Mammary epithelial cell (primary cell): ENCODE measurements at places on chromosomes 16 and 17. TPM values are rescaled to one million over a fixed set of nuclear protein-coding genes. Genes with fewer than 3 reads are reported as not detected.
A peak's percentile ranks its signal among the peaks of the same experiment; 100 is the strongest.

DNA sequence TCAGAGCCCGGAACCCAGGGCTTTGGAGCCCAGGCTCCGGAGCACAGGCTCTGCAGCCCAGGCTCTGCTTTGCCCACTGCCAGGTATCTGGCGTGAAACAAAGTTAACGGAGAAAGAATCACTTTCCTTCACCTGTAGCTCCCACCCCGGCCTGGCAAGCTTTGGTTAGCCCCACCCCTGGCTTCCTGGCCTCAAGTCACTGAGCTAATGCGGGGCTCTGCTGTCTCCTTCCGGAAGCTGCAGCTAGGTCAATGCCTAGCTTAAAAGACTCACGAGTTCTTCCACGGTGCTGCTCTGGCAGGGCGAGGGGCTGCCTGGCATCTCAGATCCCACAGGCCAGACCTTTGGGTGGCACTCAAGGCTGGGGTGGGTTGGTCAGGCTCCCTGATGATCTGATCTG, 21.1 kb upstream of the SPPL2C start:
- DNase-seq = no peak

- DNase-seq = no peak
Measured at GRCh38 chr16:58154345-58154744, 25.2 kb upstream of the CFAP20 start.

GRCh38 chr16:89135166-89135565, 36.4 kb upstream of the CDH15 start:
- DNase-seq = no peak

GRCh38 chr17:11499881-11500280, 98.4 kb upstream of the DNAH9 start:
- no peak for DNase-seq

DNA sequence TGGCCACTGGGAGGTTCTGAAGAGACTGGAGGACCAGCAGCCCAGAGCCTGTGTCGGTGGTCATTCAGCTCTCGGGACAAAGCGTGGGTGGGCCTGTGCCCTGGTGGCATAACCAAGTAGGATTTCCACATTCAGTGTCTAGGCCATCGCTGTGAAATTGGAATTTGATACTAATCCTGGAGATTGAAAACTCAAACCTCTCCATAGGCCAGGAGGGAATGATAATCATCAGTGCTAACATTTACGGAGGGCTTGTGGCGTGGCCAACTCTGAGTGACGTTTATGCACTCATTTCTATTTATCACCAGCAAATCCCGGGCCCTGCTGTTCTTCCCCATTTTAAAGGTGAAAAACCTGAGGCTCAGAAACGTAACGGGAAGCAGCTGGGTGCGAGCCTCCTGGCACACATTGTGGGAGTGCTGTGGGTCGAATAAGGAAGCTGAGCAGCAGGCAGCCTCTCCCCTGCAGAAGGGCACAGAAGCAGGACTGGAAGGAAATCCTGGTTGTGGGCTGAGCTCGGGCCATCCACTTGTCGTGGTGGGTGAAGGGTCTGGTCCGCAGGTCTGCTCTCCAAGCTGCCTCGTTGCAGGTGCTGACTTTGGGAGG, 33.1 kb downstream of the RAI1 start:
- no peak for DNase-seq

DNA sequence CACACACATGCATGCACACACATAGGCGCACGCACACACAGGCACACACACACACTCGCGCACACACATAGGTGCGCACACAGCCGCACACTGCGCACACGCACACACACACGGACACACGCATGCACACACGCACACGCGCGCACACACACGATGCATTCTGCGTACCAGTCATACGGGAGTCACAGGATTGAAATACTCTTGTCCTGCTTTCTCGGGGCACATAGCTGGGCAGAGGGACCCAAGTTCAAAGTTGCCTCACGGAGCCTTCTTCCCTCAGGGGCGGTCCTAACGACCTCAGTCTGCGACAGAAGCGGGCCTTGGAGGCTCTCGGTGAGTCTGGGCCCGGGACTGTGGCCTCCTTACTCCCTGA, 56.0 kb downstream of the MRM1 start:
- no peak for DNase-seq

- DNase-seq = peak; percentile 17
Measured at GRCh38 chr17:42221886-42222745, 27.8 kb upstream of the GHDC start.

DNA sequence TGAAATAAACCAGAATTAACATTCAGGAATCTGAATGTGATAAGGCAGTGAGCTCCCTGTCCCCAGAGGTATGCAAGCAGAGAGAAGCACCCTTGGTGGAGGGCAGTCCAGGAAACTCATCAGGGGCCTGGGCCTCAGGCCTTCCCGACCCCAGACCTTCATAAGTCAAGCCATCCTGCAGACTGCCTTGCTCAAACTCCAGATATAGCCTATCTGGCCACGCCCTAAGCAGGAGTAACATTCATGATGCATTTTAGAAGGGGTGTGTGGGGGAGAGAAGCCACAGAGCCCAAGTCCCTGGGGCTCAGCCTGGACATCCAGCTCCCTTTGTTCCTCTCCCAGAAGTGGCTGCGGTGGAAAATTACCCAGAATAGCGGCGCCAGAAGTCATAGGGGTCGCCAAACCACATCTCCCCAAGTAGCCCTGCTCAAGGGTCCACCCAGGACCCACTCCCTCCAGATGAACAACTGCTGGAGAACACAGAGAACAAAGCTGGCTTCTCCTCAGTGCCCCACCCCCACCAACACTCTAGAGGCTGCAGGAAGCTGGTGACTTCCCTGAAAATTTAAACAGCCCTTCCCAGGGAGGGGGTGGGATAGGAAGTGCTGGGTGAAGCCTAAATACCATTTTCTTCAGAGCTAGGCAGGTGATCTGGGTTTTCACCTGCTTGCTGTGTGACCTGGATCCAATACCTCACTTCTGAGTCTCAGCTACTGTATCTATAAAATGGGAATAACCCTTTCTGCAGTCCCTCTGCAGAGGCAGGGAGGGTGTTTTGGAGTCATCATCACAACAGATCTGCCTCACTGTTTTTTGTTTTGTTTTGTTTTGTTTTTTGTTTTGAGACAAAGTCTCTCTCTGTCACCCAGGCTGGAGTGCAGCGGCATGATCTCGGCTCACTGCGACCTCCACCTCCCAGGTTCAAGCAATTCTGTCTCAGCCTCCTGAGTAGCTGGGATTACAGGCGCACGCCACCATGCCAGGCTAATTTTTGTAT, 1.5 kb upstream of the SREBF1 start:
- peak; percentile 76 for DNase-seq

GRCh38 chr17:38417210-38417951, 10.9 kb upstream of the ARHGAP23 start:
- no peak for DNase-seq

DNA sequence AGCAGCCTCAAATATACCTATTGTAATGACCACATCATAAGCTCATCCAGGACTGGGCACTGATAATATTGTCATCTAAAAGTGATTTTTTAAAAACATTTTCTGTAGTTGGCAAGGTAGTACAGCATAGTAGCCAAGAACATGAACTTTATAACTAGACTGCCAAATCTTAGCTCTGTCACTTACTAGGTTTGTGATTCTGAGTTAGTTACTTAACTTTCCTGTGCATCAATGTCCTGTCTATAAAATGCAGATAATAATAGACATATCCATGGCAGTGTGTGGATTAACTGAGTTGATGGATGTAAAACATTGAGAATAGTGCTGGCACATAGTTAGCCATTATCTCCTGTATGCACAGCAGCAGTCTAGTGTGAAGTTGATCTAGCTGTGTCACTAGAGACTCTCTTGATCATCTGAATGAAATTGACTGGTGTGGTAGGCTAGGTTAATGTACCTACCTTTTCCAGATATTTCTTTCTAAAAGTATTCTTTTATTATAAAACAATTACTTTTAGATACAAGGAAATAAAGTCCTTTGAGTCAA, 101.5 kb downstream of the STXBP4 start:
- no peak for DNase-seq

The PARD6A gene
- total RNA-seq = 0.67 TPM

The IL17C gene
- total RNA-seq = not detected

The PRR15L gene
- total RNA-seq = 0.50 TPM

The PGS1 gene
- total RNA-seq = 29.1 and 30.2 TPM in 2 replicates

The GLP2R gene
- not detected in 2 replicates for total RNA-seq

The CSH2 gene
- total RNA-seq = not detected in 2 replicates

The DHX58 gene
- total RNA-seq = 12.2 TPM

The CES1 gene
- total RNA-seq = not detected in 2 replicates

The SRL gene
- total RNA-seq = not detected in 2 replicates

The TEKT1 gene
- not detected in 2 replicates for total RNA-seq
